ENCODE measurements at places on chromosomes 16 and 17. TPM values are rescaled to one million over a fixed set of nuclear protein-coding genes. Genes with fewer than 3 reads are reported as not detected.

DNA sequence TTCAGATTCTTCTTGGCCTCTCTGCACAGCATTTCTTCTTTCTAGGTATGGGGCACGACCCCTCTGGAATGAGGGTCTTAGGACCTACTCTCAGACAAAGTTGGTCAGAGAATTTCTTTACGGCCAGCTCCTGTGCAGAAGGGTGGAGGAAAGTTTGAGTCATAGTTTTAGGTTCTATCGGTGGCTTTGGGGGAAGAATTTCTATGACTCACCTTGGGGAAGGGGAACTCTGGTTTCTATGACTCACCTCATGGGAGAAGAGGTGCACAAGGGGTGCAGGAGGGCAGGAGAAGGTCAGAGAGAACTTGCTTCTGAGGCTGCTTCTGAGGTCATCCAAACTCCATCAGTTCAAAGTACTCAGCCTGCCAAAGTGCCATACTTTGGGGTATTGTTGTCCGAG, 2.5 kb upstream of the ABCC12 start:
- no peak for DNase-seq

DNA sequence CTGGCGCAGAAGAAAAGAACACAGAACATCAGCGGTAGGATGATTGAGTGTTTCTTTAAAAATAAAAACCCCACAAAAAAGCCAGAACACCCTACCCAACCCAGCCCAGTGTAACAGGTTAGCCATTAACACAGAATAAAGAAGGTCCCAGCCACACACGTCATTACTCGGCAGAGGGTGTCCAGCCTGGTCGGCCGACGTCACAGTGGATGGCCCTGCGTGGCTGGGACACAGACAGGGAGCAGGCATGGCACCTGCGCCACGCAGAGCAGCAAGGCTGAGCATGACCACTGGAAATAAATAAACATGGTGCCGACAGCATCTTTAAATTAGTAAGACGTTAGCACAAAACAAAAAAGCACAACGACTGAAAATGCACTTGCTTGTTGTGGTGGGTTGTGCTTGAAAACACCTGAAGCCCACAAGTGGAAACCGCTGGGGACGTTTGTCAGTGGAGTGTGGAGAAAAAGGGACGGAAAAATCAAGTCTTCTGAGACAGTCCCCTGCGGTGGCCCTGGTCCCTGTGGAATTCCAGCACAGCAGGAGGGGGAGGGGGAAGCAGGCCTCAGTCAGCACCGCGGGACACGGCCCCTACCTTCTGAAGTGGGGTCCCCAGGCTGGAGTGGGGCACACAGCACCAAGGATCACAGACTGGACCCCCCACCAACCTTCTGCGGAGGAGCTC, 39.2 kb downstream of the SLC7A5 start:
- DNase-seq: no peak

- DNase-seq: no peak
Observed at GRCh38 chr16:8120001-8120400, 470.3 kb downstream of the TMEM114 start.

- DNase-seq: no peak
Observed at GRCh38 chr16:81569361-81570034, 124.9 kb downstream of the CMIP start.

DNA sequence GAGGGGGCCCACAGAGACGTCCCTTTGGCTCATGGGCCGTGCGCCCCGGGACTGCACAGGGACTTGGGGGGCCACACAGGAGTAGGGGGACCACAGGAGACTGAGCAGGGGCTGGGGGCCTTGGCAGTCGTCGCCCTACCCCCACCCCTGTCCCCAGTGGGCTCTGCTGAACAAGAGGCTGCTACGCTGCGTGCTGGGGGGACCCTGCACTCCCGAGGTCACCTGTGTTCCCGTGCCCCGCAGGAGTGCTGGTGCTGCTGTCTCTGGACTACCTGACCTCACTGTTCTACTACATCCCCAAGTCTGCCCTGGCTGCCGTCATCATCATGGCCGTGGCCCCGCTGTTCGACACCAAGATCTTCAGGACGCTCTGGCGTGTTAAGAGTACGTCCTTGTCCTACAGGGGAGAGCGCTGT, 14.4 kb upstream of the RNF213 start:
- DNase-seq: no peak

DNA sequence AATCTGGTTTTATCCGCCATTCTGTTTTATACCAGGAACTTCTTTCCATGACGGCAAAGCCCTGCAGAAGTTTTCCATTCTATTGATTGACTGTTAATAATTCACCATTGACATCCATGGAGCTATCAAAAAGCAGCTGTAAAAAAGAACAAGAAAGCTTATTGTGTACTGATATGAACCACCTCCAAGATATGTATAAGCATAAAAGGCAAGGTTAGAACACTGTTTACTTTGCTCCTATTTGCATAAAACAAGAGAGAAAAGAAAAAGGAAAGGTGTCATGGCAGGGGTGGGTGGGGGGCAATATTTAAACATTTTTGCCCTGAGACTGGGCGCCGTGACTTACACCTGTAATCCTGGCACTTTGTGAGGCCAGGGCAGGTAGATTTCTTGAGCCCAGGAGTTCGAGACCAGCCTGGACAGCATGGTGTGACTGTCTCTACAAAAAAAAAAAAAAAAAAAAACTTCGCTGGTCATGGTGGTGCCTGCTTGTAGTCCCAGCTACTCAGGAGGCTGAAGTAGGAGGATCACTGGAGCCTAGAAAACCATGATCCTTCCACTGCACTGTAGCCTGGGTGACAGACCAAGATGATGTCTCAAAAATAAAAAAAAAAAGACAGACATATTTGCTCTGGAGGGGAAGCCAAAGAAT, 52.5 kb downstream of the TMEM114 start:
- DNase-seq: no peak

GRCh38 chr17:48539177-48539576, 5.7 kb downstream of the HOXB2 start:
- DNase-seq: no peak

- DNase-seq: no peak
Observed at GRCh38 chr17:43402567-43402966, 3.8 kb downstream of the ARL4D start.

DNA sequence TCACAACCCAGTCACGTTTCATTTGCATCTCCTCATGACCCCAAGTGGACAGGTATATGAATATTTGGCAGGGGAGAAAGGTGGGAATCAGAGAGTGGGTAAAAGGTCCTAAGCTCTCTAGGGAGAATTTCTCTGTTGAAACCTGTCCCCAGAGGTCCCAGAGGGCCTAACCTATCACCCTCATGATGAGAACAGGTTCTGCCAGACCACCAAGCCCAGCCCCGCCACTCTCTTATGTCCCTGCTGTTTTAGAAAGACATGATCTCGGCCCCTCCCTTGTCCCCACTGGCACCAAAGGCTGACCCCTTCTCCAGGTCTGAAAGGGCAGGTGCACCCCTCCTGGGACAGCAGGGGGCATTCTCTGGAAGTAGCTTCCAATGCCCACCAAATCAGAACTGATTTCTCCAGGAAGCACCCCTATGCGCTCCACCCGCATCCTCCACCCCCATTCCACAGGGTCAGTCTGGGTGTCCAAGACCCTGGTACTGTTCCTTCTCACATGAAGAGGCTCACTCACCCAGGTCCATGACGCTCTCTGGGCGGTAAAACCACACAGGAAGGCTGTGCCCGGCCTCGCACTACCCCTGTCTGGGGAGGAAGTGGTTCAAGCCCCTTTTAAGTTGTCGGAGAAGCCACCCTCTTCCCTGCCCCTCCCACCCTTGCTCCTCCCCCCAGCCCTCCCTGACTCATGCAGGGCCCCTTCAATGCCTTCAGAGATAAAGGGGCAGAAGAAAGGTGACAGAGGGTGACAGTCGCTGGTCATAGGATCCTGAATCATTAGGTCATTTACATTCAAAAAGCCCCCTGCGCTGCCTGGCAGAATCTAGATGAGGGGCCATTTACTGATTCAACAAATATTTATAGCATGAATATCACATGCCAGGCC, at the start of gene CCR7:
Gene CCR7 (minus strand): TSS at position 590 of the 886 bp plus-strand sequence. CDS start 63 bp downstream, at position 527.
- DNase-seq: peak; percentile 83

- DNase-seq: no peak
Observed at GRCh38 chr17:19760746-19761145, 12.6 kb upstream of the ALDH3A1 start.

DNA sequence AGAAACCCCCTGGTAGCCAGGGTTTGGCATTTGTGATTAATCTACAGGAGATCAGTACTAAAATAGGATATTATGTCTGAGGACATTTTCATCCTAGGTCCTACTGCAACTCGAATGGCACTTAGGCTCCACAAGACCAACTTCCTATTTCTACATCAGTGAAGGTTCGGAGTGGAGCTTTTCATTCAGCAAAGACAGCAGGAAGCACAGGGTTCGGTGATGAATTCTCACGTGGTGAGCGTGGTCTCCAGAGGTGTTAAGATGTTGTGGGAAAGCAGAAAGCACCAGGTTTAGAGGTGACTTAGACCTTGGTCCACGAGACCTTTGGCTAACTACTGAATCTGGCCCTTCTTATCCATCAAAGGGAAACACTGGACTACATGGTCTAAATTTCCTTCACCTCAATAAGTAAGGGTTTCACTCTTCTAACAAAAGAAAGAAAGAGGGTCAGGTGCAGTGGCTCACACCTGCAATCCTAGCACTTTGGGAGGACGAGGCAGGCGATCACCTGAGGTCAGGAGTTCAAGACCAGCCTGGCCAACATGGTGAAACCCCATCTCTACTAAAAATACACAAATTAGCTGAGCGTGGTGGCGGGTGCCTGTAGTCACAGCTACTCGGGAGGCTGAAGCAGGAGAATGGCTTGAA, 13.9 kb upstream of the HELZ start:
- DNase-seq: no peak

DNA sequence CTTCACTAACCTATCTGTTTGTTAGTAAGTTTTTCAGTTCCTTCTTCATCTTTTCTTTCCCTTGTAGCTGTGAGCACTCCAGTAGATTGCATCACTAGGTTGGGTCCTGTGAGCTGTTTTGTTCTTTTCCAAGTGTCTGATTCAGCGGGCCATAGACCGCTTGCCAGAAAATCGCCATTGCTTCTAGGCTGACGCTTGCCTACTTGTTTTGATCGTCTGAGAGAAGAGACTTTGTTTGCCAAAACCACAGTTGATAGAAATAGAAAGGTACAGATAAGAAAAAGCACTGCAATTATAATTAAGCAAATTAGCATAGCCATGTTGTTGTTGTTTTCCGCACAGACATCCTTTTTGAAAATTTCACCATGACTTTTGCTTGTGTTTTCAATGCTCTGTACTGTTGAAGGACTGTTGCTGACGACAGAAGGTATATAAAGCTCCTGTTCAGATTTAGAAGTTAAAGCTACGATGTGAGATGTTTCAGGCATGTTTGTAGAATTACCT, 3.1 kb downstream of the EVI2A start:
- no peak for DNase-seq

DNA sequence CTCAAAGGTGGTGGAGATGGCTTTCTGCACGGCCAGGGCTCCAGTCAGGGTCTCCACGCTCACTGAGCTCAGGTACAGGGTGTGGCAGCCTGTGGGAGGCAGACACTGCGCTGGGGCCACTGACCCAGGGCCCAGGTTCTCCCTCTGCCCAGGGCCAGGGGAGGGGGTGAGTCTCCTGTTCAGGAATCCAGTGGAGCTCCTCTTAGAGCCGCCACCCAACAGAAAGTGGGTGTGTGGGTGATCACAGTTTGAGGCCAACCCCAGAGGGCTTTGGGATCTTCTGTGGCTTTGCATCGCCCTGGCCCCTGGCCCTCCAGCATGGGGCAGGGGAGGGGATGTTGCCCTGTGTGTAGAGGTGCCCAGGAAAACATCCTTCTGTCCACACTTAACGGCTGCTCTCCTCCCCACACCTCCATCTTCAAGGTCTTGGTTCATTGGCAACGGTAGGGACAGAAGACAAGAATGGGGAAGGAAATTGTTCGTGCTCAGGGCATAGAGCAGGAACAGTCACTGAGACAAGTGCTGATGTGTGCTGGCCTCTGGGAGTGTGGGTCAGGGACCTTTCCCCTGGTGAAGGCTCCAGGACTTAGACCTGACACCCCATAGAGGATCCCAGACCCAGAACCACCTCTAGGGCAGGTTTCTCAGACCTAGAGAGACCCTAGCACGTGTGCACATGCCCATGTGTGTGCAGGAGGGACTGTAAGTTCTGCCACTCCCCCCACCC, 21.5 kb downstream of the TNS4 start:
- no peak for DNase-seq

Gene TBC1D3B
- 3.3 TPM for total RNA-seq

Gene CRAMP1
- total RNA-seq: 15.4 TPM
